Renal cortex interstitium (tissue), 15 donors: ENCODE measurements at places on chromosomes 5 and 9. TPM values are rescaled to one million over a fixed set of nuclear protein-coding genes. Genes with fewer than 3 reads are reported as not detected.

PLPP6 gene
- 18.4 TPM for polyA plus RNA-seq

CKMT2 gene
- polyA plus RNA-seq, result 5.7 TPM

NR5A1 gene
- polyA plus RNA-seq, result 0.11 TPM

PAEP gene
- polyA plus RNA-seq, result not detected

CBY3 gene
- 1.9 TPM for polyA plus RNA-seq

GGTA1 gene
- 5.9 TPM for polyA plus RNA-seq
